ENCODE measurements at places on chromosomes 12 and 14.

DNA sequence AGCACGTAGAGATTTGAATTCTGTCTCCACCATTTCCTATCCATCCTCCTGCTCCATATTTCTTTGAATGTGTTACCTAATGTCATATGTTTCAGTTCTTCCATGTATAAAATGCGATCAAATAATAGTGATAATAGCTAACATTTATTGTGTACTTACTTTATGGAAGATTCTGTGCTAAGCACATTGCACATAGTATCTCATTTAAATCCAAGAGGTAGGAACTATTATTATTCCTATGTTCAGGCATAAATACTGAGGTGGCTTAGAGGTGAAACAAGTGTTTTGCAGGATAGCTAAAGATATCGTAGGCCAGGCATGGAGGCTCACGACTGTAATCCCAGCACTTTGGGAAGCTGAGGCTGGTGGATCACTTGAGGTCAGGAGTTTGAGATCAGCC lies 17.5 kb upstream of the AICDA start:
- DNase-seq, result no peak

GRCh38 chr14:30445852-30446251 lies 113.1 kb upstream of the G2E3 start:
- DNase-seq, result no peak

- no peak for DNase-seq
Observed at GRCh38 chr12:52227606-52228166, 5.4 kb upstream of the KRT7 start.

DNA sequence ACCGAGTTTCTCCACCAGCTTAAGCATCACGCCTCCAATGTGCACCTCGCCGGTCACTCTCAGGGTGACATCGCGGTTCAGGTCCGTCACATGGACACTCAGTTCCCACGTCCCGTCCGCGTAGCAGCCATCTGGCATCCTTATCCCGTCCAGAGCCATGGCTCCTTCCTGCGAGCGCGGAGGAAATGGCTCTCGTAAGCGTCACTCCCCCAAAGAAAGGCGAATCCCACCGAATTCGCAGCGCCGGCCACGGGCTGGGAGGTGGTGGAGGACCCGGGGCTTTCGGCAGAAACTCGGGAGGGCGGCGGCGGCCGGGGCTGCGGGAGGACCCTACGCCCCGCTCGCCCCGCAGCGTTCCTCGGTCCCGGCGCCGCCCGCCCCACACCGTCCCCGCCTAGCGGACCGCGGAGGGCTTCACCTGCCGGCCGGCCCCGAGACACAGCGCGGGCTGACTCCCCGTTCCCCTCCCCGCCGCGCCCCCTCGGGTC lies 396 bp downstream of the FERMT2 start:
- peak; percentile 44 for DNase-seq

GRCh38 chr12:90543374-90543773 lies 411.6 kb downstream of the CCER1 start:
- no peak for DNase-seq

Data from NCI-H446 (cell line).